ENCODE measurements at places on chromosomes 6 and 20.

GRCh38 chr20:1225783-1226654 lies at the start of gene RAD21L1:
Gene RAD21L1 (plus strand): TSS chr20:1226044. CDS start chr20:1228454, 2,410 bp downstream.
- DNase-seq: no peak

- no peak for DNase-seq
Observed at GRCh38 chr6:51339728-51340127, 521.1 kb downstream of the TFAP2B start.

- DNase-seq: no peak
Observed at GRCh38 chr6:54285595-54285994, 22.6 kb upstream of the TINAG start.

DNA sequence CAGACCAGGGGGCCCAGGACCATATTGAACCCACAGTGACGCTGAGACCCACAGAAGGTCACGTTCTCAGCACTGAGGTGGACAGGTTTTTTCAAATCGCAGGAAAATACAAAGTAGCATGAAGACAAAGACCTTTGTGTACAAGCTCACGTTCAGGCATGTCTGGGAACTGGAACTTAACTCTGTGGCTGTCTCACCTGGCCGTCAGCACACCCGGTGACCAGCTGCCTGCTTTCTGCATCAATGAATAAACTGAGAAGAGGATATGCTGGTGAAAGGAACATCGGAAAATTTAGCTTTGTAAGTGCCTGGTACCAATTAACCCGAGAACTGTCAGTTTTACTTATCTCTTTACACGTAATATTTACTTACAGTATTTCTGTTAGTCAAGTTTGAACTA lies 36.5 kb downstream of the WDR27 start:
- DNase-seq: no peak

GRCh38 chr6:93644611-93645010 lies 225.3 kb upstream of the EPHA7 start:
- DNase-seq: no peak

DNA sequence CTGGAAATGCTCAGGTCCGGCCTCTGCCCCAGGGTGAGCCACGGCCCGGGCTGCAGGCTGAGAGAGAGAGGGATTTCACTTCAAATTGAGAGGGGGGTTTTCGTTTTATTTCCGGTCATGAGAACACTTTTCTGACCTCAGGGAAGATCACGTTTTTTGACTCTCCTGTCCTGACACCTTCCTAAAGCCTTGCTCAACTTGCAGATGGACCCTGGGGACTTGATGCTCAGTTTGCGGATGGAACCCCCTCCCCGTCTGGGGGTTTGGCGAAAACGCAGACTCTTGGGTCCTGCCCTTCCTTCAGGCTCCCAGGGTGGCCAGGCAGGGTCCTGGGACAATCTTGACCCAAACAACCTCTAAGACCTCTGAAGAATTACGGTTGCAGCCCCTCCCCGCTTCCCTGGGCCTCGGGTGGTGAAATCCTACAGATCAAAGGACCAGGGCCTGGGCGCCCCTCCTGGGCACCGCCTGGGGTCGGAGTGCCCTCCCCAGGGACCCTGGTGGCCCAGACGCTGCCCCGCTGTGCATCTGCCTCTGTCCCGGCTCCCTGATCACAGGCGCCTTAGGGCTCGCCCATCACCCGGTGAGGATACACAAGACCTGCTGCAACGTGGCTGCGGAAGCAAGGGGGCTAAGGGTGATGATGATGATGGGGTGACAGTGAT lies 148.2 kb downstream of the ERMARD start:
- DNase-seq: no peak

- no peak for DNase-seq
Observed at GRCh38 chr20:45470262-45470931, 844 bp downstream of the WFDC2 start.

DNA sequence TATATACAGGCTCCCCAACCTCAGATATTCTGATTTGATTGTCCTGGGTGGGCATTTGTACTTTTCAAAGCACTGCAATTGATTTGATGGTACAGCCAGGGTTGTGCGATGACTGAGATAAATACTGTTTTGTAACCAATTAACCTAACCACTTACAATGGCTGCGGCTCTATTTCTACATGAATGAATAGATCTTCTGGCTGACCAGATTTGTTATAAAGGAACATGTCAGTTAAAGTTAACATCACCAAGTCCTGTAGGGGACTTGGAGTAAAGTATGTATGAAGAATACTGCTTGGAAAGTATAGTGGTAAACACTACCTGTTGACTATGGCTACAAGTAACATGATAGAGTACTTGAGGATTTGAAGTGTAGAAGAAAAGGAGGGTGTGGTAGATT lies 369.2 kb upstream of the JAG1 start:
- DNase-seq: no peak

GRCh38 chr6:94751641-94752329 lies 825.5 kb upstream of the MANEA start:
- DNase-seq: no peak

- no peak for DNase-seq
Observed at GRCh38 chr6:105620878-105621277, 218.0 kb upstream of the PREP start.

DNA sequence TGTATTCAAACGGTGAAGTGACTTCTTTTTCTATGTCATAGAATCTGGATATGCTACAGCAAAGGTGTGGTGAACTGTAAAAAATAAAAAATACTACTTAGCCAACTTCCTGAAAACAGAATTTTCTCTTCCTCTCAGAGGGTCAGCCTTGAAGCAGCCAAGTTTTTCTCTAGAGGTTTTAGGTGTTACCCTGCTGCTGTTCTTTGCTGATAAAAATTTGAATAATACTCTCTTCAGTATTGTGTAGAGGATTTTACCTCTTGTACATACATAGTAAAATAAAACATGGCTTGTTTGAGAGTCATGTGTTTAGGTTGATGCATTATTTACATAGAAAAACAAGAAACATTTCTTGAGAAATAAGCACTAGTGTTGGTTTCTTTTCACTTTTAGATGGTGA lies 458.4 kb downstream of the TBC1D32 start:
- no peak for DNase-seq

DNA sequence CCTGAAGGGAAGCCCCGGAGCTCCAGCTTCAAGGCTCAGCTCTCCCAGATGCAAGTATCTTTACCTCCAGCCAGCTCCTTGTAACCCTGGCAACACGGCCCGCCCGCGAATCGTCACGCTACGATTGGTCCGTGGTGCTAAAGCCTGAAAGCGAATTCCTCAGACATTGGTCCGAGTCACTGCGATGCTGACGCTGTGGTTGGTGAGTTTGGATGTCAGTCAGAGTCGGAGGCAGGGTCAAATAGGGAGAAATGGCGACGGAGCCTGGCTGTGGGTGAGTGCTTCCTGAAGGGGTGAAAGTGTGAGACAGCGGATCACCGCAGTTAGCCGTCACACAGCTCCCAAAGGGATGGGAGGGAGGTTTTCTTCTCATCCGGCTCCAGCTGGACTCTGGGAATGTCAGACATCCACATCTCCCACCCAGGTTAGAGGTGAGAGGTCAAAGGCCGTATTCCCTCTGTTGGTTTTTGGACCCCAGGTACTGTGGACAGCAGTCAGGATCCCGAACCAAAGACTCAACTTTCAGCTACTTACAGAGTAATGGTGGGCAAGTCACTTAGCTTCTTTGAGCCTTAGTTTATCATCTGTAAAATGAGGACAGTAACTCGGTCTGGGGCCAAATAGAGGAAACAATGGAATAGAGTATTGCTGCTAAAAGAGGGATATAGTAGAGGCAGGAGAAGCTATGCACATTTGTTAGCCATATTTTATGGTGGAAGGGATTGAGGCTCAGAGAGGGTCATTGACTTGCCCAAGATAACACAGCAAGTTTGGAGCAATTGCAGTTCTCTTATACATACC lies at the start of gene ZSWIM1:
TSS of gene ZSWIM1 (plus strand) at position 240 of the 801 bp plus-strand sequence. CDS start 1,366 bp downstream, outside the sequence.
- DNase-seq: peak; percentile 97

GRCh38 chr6:98484696-98485095 lies 349.7 kb upstream of the POU3F2 start:
- no peak for DNase-seq

DNA sequence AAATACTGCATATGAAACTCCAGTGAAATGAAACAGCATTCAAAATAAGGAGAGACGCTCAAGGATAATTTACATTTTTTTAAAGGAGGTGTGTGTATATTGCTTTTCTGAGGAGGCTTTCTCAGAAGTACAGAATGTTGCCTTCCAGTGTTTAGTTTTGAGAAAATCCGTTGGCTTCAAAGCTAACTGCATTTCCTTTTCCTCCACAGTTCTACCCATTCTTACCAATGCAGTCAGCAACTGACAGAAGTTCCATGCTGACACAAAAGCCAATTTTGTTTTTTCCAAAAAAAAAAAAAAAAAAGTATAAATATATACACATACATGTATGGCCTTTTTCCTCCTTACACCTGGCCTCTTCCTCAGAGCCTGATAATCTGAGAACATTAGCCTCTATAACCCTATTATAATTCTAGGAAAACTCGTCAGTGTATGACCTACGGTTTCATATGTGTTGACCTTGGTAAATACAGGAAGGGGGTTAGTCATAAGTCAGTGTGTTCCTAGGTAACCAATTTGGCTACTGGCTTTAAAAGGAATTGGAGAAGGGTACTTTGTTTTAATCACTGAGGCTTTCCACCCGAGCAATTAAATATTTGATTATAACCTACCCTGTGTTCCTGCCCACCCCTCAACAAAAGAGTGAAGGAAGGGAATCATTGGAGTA lies 24.2 kb downstream of the MGME1 start:
- no peak for DNase-seq

DNA sequence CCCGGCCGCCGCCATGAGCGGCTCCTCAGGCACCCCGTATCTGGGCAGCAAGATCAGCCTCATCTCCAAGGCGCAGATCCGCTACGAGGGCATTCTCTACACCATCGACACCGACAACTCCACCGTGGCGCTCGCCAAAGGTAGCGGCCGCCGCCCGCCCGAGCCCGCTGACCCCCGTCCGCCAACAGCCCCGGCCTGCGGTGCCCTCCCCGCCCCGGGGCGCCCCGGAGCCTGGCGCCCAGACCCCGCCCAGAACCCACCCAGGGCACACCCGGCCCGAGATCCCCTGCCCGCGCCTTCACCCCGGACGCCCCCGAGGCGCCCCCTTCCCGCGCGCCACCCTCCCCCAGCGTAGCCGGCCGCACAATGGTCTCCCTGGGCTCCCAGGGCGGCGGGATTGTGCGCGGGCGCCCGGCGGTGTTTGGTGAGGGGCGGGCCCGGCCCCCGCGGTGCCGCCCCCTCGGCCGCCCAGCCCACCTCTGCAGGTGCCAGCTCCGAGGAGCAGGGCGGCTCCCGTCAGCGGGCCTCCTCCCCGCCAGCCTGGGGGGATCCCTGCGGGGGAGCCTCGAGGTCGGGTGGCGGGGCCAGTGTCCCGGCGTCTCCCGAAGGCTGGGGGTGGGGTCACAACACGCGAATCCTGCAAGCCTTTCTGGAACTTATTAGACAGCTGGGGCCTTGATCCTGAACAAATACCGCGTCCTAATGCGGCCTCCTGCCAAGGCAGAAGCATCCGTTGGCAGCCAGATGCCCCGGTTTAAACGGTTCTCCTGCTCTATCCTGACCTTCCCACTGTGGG lies 577 bp downstream of the LSM14B start:
- no peak for DNase-seq

GRCh38 chr6:62265906-62266525 lies 20.0 kb downstream of the KHDRBS2 start:
- no peak for DNase-seq

DNA sequence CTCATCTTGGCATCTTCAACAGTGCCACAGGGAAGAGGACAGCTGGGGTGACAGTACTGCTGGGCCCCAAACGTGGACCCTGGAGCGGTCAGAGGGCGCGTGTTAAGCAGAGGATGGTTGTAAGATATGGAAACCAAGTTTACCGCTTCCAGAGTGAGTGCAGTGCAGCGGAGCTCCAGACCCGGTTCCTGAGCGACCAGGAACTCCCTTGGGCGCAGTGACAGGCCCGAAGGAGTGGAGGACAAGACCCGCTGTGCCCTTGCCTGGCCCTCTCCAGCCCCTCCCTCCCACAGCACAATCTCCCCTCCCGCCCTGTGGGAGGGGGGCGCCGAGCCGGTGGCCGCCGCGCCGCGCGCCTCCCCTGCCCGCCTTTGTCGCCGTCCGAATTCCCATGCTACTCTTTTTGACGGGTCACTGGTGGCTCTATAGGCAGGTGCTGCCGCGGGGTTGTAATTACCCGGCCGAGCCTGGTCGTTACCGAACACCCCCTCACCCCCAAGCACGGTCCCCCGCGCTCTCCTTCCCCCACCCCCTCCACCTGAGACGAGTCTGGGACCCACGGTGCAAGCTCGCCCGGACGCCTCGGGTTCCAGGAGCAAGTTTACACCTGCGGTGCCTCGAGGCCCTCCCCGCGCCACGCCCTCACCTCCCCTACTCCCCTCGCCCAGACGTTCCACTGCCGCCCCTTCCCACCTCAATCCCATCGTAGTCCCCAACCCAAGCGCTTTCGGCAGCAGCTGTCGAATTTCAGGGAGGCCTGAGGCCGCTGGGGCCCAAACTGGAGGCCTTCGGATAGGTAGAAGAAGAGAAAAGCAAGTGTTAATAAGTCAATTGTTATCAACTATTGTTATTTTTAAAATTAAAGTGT lies 3.9 kb downstream of the NR2E1 start:
- no peak for DNase-seq

DNA sequence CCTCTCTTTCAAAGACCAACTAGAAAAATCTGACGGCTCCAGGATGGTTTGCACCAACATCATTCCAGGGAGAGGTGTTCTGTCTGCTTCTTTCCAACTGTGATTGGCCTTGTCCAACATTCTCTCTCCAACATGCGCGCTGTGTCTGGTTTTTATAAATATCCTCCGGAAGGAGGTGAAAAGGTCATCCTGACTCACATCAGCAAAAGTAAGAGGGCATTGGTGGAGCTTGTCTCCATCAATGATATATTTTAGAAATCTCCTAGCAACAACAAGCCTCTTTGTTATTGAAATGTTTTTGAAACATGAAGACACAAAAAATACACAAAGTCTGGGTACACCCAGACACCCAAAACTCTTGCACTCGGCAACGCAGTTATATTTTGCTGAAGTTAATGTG lies 475.3 kb upstream of the JARID2 start:
- no peak for DNase-seq

DNA sequence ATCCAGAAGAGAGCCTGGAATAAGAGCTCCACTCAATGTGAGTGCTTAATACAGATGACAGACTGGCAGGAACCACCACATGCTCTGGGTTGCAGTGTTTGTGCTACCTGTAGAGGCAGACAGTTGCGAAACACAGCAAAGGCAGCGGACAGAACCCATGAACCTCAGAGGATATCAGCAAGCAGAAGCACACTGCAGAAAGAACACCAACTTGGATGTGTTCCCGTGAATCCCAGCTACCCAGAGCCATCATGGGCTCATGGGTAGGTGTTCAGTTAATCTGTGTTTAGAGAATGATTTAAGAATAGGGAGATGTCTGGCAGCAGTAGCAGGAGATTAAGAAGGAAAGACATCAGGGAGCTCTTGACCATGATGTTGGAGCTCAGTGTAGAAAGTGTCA lies 133.3 kb upstream of the FOXQ1 start:
- DNase-seq: no peak

GRCh38 chr6:34249469-34250261 lies 859 bp upstream of the SMIM29 start:
- no peak for DNase-seq

GRCh38 chr20:56572172-56572571 lies 39.1 kb downstream of the FAM209B start:
- no peak for DNase-seq

DNA sequence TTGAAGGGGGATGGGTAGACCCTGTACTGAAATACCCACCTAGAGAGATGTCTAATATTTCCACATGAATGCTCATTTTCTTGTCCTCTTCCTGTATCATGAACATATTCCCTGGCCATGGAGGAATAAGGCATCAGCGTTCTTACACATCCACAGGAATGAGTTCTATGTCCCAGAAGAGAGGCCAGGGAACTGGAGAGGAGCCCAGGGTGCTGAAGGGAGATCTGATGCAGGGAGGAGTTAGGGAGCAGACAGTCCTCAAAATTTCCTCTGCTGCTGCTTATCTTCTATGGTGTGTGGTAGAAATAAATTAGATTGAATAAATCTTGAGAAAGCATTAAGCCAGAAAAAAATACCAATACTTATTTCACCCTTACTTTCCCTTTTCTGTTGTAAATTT lies 295.0 kb downstream of the KCNQ5 start:
- DNase-seq: no peak

All from NK-92 treated with Interleukin-12 subunit alpha and Interleukin-12 subunit beta, amount 100 ng/mL, for 24 hours (cell line).